ENCODE measurements at places on chromosomes 7 and 10.

DNA sequence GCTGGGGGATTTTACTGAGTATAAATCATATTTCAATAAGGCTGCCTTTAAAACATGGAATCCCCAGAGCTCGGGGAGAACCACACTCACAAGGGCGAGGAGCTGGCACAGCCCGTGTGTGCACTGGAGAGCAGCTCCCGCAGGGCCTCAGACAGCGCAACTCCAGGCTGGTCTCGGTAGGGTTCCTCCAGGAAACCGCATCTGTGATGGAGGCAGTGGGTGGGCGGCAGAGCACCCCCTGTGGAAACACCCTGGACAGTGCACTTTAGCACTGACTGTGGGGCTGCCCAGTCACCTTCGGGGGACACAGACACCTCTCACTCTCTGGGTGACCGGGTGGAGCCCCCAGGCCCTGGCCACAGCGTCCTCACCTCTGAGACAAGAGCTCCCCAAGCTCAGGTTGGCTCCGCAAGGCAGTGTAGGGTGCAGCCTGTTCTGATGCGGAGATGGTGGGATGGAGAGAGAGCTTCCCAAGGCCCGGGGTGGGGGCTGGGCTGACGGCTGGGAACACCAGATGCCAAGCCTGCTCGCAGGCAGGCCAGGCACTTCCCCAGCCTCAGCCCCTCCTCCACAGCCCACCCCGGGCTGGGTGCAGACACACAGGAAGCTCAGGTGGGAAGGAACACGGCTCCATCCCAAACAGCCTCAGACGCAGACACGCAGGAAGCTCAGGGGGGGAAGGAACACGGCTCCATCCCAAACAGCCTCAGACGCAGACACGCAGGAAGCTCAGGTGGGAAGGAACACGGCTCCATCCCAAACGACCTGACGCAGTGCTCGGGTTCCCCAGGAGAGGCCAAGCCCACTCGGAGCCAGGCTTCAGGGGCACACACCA, 224.4 kb downstream of the MAD1L1 start:
- no peak for DNase-seq

DNA sequence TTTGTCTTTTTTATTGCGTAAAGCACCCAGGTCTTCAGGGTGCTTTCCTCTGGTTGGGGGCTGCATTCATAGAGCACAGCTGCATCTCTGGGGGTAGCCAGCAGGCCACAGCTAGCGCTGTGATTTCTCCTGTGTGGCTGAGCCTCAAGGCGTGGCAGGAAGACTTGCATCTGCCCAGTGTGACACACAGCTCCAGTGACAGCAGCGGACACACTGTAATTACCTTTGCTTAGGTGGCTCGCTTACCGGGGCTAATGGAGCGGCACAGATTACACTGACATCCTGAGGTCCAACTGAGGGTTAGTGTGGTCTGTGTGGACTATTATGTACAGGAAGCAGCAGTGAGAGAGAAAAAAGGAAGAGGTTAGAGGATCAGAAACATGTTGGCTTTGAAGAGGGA, 27.1 kb downstream of the ABCB4 start:
- no peak for DNase-seq

DNA sequence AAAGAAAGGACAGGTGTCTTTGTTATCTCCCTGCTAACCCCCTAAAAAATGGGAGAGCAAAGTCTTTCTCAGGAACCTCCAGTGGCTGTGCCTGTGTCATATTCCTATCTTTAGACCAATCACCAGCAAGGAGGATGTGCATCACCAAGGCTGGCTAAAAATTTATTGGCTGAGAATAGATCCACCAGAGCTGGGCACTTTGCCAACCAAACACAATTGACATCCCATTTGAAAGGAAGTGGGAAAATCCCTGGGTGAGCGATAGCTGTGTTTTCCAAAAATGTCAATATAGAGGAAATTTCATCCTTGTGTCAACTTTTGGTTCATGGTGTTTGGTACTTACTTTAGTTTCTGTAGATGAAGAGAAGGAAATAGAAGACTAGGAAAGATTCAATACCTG, 13.1 kb upstream of the GPR141 start:
- DNase-seq = no peak

DNA sequence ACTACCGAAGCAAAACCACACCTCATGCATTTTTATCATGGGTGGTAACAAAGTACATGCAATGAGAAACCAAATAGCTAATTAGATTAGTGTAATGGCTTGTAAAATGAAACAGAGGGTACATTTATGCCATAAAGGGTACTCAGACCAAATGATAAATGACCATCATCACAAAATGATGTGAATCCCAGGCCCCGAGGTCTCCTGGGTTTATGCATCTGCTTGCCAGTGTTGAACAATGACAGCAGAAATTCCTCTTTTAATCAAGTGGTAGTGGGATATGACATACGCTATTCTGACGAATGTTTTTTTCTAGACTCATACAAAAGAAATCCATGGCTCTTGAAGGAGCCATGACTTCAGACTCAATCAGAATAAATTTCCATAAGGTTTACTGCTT, 249.5 kb upstream of the SLC26A5 start:
- DNase-seq = no peak

DNA sequence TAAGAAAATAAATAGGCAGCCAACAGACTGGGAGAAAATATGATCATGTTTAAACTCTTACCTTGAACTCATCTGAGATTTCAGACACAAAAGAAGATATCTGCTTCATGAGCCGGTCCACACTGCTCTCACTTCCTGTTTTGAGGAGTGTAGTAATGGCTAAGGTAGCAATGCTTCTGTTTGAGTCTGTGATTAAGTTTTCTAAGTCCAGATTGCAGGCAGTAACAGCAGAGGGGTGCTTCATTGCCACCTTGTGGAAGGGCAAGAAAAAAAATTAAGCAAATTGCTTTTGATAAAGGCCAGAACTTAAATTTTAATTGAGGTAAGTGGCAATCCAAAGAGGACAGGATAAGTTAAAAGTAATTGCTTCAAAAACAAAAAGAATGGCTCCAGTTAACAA, 69.1 kb downstream of the MEST start:
- DNase-seq = no peak

DNA sequence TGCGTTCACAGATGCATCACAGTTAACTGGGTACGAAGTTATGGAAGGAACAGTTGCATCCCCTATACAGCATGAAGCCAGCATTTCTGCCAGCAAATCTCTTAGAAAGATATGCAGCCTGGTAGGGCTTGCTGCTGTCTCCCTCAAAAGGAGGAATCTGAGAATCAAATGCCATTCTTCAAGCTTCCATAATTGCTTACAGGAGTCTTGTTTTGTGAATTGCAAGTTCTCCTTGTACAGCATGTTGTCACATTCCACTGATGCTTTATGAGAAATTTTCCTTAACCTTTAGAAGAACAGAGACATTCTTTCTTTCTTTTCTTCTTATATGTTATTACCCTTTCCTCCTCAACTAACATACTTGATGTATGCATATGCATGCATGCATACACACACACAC, 134.6 kb downstream of the CHRM2 start:
- DNase-seq = no peak

- DNase-seq = no peak
Observed at GRCh38 chr7:158834878-158835784, 5.8 kb upstream of the ESYT2 start.

- DNase-seq = no peak
Observed at GRCh38 chr10:79248341-79249185, 98.7 kb upstream of the PPIF start.

DNA sequence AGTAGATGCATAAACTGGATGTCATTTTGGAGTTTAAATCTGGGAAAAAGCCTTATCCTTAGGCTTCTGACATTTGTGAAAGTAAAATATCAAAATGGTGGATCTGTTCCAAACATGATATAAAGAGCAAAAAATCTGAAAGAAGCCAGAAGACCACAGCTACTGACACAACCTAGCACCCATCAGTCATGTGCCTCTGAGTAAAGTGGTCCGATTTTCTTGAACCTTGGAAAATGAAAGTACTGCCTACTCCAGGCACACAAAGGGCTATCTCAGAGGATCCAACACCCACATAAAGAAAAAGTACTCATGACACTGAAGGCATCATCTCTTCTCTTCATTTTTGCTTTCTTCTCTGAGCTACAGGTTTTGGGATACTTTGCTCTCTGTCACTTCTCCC, 150.7 kb downstream of the KMT2E start:
- no peak for DNase-seq

DNA sequence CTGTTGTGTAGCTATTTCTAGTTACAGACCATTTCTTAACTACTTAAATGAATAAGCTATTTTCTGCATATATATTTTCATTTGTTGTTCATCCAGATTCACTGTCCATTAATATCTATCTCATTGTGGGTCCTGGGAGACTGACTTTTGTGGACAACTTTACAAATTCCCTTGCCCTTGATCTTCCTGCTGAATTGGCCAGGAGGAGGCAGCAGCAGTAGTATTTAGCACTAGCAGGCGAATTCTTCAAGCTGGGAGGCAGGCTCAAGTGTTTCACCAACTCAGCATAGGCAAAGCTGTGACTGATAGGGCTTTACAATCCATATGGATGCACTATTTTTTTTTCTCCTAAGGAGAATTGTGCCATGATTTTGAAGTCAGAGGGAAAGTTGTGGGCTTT, 461.0 kb upstream of the NRG3 start:
- no peak for DNase-seq

GRCh38 chr10:125000366-125001312, 58.7 kb downstream of the ZRANB1 start:
- DNase-seq = no peak

Data from stimulated activated CD8-positive, alpha-beta memory T cell treated with anti-CD3 and anti-CD28 coated beads, Interleukin-15, amount 100 ng/mL, for 4 hours (primary cell).